ENCODE measurements at places on chromosomes 5 and 9. TPM values are rescaled to one million over a fixed set of nuclear protein-coding genes. Genes with fewer than 3 reads are reported as not detected.

GRCh38 chr5:163540696-163541095 is 35.3 kb downstream of the MAT2B start:
- no peak for DNase-seq

DNA sequence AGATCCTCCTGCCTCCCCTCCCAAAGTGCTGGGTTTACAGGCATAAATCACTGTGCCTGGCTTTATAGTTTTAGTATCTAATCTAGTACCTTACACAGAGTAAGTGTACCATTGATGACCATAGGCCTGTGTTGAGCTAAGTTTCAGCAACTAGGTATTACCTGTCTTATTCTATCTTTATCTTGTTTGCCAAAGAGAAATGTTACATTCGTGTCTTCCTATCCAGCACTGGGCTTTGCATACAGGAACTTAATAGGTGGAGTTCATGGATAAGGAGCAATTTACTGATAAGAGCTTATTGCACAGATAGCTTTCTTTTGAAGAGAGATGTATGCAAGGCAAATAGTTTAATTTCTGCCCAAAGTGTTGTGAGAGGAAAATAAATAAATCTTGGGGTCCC is 30.5 kb downstream of the TXNDC8 start:
- no peak for DNase-seq

- no peak for DNase-seq
Observed at GRCh38 chr9:85647571-85647970, 94.2 kb downstream of the AGTPBP1 start.

- DNase-seq = no peak
Observed at GRCh38 chr9:20217596-20217995, 404.7 kb downstream of the MLLT3 start.

- DNase-seq = no peak
Observed at GRCh38 chr5:39758426-39758825, 333.6 kb upstream of the DAB2 start.

DNA sequence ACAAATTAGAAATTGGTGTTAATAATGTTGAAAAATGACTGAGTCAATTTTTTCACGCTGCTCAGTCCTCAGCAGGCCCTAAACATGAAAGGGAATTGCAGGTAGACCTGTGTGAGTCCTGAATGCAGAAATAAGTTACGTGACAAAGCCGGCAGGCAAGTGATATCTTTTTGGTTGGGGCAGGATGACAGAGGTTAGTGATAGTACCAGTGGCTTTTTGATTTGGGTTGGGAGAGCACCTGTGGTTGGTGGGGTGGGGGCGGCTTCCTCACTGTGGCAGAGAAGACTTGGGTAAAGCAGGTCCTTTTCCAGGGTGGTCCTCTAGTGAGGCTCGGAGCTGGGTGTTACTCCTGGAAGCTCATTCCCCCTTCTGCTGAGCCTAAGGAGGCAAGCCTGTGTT is 164.7 kb downstream of the TMEM167A start:
- DNase-seq = no peak

GRCh38 chr9:126885131-126885641 is 24.7 kb downstream of the ZBTB34 start:
- no peak for DNase-seq

GRCh38 chr9:14127656-14128055 is 186.3 kb downstream of the NFIB start:
- no peak for DNase-seq

- no peak for DNase-seq
Observed at GRCh38 chr5:68084396-68084795, 131.2 kb upstream of the PIK3R1 start.

DNA sequence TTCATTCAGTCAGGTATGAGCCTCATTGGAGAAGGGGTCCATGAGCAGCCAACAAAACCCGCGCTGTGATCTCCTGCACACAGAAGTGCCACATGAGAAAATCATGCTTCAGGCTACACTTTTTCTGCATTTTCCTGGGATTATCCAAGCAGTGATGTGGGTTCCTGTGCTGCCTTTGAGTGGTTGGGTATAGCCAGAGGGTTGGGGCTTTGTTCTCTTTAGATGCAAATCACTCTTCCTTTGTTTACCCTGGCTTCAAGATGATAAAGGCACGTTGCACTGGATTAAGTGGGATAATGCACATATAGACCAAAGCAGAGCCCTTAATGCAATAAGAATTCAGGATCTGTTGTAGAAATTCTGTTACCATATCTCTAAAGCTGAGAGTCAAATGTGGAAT is 18.7 kb downstream of the ECM2 start:
- DNase-seq = no peak

- DNase-seq = no peak
Observed at GRCh38 chr5:38529955-38530646, 26.3 kb downstream of the LIFR start.

SLC6A3 gene
- total RNA-seq = 0.49 TPM

SPINK4 gene
- total RNA-seq = not detected

WDR38 gene
- total RNA-seq = not detected

PCDHB10 gene
- 3.2 TPM for total RNA-seq

SLC45A2 gene
- total RNA-seq = not detected

All from vagina (tissue), 2 donors.